ENCODE measurements at places on chromosomes 5 and 9.

DNA sequence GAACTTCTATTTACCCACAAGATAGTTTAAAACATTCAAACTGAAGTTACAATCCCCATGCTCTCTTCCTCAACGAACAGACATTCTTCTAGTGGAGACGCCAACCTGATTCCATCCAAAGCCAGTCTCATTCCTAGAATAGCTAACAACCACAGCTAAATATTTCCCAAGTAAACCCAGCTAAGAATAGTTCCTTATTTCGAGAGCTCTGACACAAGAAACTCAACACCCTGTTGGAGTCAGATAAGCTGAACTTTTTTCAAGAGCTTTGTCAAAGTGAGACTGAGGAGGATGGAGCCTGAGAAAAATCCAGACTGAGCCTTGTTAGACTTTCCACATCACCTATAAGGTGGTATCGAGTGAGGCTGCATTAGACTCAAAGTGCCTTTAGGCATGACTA, 56.7 kb upstream of the RPS23 start:
- no peak for DNase-seq

- peak; percentile 44 for DNase-seq
Measured at GRCh38 chr9:123081824-123082223, 48.4 kb downstream of the GPR21 start.

DNA sequence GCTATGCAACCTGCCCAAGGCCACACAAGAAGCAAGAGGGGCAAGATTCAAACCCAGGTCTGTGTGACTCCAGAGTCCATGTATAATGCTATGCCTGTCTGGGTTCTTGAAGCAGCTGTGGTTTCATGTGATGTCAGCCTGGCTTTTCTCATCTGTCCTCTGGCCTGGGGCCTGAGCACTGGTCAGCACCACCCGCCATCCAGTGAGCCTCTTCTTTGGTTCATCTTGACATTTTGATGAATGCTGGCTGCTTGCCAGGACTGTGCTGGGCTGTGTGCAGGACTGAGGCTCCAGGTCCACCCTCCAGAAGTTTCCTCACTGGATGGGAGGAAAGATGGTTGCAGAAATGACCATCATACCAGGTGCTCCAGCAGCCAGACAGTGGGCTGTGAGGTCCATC, 61.5 kb downstream of the TSTD2 start:
- DNase-seq = no peak

DNA sequence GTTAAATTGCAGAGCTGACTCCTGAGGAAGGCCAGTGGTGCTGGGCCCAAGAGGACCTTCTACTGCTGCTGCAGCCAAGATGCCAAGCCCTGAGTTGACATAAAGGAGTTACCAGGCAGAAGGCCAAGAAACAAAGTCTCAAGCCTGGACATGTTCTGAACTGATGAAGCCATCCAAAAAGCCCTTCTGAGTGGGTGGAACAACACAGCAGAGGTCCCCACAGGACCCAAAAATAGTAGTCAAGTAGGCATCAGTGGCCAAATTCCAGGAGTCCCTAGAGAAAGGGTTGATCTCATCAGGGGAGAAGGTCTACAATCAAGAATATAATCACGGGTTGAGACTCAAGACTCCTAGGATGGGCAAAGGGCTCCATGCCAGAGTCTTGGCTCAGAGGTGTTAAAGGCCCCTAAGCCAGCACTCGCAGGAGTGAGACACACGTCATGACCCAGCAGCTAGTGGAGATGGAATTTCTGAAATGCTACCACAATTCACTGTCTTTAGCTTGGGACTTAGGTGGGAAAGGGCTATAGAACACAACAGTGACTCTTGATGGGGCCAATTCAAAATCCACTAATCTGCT, 119.7 kb downstream of the FANCC start:
- DNase-seq = no peak
